ENCODE measurements at places on chromosomes 3 and 15.
A peak's percentile ranks its signal among the peaks of the same experiment; 100 is the strongest.

DNA sequence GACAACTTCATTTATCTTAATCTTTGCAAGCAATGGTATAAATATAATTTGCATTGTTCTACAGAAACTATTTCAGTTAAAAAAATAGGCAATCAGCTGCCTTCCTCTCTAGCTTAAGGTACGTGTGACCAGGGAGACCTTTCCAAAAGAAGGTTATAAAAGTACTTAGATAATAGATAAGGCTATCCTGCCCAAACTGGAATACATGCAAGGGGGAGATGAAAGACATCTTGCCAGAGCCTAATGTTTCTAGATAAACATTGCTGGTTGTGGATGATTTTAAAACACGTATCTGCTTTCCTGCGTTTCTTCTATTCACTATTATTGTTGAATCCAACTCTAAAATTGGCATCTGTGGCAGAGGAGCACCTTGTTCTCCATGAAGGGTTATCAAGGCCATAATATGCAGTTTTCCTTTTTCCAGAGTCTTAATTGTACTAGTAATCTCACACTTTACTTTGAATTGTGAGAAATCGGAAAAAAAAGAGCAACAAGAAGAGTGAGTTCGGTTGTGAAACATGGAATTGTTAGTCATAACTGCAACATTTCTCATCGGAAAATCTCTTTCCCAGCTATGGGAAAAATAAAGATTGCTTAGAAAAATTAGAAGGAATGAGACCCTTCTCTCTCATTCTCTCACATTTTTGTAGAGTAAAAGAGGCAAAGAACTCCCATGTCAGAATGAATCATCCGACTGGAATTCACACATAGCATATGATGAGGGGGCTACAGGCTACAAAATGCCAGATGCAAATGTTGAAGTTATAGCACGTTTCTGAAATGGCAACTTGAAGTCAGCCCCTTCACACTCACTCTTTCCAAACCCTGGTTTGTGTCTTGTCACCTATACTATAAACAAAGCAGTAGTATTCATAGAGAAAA, 936.1 kb upstream of the NR2F2 start:
- DNase-seq, result no peak

GRCh38 chr15:74314795-74315438, 52.5 kb downstream of the CYP11A1 start:
- DNase-seq, result no peak

GRCh38 chr15:62962101-62962995, 80.2 kb upstream of the TPM1 start:
- no peak for DNase-seq

- no peak for DNase-seq
Observed at GRCh38 chr3:186025161-186025560, 83.7 kb downstream of the ETV5 start.

GRCh38 chr3:100525753-100526612, 33.6 kb downstream of the TMEM45A start:
- DNase-seq, result no peak

GRCh38 chr15:29420188-29420587, 150.6 kb upstream of the NSMCE3 start:
- no peak for DNase-seq

DNA sequence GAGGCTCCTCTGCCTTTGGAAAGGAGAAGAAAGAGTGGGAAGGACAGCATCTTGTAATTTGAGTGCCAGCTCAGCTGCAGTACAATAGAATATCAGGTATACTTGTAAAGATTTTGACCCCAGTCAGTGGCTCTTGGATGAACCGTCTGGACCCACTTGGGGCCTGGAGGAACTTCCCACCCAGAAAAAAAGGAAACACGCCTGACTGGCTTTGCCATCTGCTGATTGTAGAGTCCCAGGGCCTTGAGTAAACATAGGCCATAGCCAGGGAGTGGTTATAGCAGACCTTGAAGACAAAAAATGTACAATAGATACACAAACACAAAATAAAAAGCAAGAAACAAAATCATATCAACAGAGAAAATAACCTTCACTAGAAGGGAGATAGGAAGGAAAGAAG, 112.1 kb downstream of the GOLIM4 start:
- DNase-seq, result no peak

DNA sequence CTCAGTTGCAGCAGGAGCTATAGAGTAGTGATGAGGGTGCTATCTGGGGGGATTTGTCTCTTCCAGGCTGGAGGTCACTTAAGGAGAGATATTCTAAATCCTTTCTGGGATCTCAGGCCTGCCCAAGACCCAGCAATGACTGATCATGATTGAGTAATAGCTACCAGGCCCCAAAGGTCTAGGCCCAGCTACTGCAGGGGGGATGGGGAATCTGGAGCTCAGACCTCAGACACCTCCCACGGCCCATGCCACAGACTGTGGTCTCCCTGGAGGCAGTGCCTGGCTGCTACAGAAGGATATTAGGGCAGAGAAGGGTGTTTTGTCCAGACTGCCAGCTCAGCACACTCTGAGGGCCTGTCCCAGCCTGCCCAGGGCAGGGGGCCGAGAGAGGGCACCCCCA, 6.9 kb downstream of the SLC38A3 start:
- DNase-seq, result no peak

DNA sequence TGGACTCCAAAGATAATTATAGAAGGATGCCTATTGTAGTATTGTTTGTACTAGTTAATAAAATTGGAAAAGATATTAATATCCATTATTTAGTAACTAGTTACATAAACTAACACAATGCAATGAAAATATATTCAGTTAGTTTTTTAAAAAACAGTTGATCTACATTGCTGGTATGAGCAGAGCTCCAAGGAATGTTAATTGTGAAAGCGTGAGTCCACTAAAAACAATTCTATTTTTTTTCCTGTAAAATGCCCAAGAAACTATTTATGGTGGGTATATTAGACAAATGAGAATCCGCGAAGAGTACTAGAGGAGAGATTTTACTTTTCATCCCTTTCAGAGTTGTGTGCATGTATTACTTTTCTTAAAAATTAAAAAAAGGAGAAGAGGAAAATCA, 104.3 kb downstream of the MCTP2 start:
- no peak for DNase-seq

DNA sequence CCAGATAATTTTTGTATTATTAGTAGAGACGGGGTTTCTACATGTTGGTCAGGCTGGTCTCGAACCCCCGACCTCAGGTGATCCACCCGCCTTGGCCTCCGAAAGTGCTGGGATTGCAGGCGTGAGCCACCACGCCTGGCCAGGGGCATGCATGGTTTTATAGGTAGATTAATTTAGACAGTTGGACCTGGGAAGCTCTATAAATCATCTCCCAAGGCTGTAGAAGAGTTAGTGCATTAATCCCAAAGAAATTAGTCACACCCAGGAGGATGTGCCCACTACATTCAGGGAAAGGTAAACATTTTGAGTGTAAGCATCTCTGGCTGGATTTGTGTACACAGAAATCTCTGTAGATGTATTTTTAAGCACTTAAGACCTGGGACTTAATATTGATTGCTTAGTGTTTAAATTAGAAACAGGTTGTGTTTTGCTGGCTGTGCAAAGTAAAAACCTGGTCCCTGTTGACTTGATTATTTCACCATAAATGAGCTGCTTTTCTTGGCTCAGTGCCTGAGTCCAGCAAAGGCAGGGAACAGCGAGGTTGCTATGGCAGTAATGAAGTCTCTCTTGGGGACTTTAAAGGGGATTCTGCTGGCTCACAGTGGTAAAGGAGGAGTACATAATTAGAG, 19.2 kb downstream of the EXOSC7 start:
- DNase-seq, result no peak

- no peak for DNase-seq
Observed at GRCh38 chr3:23752126-23752525, 53.6 kb upstream of the UBE2E1 start.

DNA sequence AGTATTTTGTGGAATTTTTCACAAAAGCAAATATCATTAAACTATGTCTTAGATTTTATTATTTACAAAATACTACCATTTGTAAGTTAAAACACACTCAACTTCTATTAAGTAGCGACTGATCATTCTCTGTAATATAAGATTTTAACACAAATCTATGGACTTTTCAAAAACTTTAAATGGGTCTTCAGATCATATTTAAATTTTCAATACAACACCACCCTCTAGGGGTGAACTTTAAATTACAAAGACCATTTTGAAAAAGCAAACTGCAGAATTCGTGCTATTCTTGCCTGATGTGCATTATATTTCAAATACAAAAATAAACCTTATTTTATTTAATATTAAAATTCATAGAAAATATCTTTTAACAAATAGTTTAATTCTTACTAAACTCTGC, 8.2 kb upstream of the VGLL4 start:
- DNase-seq, result peak; percentile 59

GRCh38 chr3:154779571-154779970, 300.5 kb upstream of the MME start:
- DNase-seq, result no peak

GRCh38 chr3:160280836-160281235, 55.6 kb downstream of the C3orf80 start:
- no peak for DNase-seq

DNA sequence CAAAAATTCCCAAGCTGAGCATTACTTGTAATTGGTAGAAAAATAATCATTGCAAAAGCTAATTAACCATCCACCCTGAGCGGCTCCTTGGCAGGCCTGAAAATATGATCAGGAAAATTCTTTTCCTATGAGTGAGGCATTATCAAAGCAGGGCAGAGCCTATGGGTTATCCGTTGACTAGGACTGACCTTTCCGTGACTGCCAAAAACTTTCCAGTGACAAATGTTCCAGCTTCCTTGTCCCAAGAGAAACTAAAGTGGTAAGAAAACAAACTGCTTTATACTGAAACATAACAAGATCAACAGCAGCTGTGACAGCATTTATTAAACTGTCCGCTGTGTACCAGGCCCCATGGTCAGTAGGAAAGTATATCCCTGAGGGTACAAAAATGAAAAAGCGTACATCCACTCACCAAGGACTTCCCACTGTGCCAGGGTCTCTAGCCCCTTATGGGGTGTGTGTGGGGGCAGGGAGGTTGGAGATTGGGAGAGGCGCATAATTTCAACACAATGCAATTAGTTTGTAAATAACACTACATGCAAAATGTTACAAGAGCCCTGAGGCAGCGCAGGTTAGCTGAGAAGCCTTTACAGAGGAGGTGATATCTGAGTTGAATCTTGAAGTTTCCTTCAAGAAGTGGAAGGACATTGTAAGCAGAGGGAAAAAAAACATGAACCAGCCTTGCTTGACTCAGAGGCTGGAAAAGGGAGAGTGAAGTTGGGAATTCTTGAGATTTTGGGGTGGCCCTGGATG, 8.5 kb downstream of the LIPC start:
- no peak for DNase-seq

DNA sequence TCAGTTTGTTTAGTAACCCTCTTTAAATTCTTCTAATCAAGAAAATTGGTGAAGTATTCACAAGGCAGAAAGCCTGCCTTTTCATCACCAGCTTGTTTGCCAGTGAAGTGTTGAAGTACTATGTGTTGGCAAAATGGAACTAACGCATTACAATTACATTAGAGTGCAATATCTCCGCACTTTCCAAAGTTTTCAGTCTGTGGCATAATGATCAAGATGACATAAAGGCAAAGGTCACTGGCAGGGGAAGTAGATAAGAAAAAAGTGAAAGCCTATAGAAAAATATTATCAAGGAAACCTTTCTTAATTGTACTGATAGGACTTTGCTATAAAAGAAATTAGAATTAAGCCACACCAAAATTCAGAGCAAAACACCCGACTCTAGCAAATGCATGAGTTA, 25.0 kb upstream of the TM4SF1 start:
- DNase-seq, result no peak

DNA sequence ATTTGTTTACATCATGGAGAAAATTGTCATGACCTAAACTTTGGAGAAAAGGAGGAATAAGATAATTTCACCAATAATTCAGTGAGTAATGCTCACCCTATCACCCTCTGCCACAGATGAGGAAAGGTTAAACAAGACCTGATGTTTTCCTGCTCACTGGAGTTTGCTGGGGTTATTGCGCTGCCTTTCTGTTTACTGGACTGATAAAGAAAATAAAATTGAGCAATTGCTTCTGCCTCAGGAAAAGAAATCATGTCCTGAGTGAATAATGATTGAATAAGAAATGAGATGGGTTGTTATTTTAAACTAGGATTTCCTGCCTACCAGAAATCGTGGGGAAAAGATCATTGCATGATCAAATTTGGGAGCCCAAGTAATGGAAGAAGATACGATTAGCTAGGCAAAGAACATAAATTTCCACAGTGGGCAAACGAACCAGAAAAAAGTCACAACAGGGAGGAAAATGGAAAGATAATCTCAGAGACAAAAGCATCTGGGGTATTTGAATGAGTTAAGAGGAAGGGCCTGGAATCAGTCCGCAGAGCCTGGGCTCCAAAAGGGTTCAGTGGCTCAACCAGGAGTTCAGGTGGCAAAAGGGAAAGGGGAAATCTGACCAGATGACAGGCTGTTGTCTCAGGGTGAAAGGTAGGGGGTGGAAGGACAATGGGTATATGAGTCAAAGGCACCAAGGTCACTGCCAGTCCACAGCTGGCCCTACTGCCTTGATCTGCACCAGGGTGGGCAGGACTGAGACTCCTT, 146.8 kb downstream of the FAM43A start:
- no peak for DNase-seq

- no peak for DNase-seq
Observed at GRCh38 chr3:49006408-49007067, 653 bp upstream of the WDR6 start.

DNA sequence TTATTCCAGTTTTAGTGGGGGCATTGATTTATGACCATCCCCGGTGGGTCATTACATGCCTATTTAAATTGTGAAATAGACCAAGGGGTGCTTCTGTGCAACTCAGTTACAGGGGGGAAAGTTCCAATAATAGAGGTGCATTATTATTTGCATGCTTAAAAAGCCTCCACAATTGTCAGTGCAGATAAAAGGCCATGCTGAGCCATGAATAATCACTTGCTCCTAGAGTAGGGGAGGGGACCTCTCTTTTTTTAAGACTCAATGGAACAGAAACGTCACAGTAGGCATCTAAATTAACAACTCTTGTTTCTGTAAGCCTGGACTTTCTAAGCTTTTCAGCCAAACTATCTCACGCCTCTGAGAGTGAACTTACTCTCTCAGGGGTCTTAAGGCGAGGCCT, 66.5 kb upstream of the CMTM7 start:
- no peak for DNase-seq

DNA sequence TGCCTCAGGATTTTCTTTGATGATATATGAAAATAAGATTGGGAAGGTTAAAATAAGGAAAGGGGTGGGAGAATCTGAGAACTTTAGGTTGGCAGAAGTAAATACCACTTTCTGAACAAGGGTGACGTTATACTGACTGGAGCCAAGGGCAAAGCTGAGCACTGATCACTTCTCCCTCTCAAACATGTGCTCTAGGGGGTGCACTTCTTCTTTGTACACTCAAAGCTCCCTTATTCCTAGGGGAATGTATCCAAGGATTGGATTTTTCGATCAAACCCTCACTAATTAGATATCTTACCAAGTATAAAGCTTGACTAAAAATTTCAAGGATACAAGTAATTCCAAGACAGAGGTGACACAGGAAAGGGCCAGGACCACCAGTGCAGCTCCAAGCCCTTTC, 243.9 kb upstream of the UMPS start:
- DNase-seq, result no peak

GRCh38 chr15:76431971-76432370, 95.4 kb downstream of the ISL2 start:
- no peak for DNase-seq
